ENCODE measurements at places on chromosomes 7 and 10. TPM values are rescaled to one million over a fixed set of nuclear protein-coding genes. Genes with fewer than 3 reads are reported as not detected.

DNA sequence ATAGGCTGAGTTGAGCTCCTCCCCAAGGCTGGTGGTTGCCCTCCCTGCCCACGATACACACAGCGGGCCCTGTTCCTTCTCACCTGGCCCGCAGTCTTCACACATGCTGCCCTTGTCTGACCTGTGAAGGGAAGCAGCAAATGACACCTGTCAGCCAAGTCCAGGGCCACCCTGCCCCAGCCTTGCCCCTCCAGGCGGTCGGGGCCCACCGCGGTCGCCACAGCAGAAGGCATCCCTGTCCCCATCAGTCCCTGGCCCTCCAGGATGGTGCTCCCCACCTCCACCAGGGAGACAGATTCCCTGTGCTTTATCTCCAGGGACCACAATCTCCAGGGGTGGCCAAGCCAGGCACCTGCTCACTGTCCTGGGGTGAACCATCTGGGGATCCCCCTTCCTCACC lies 81.2 kb upstream of the TMEM248 start:
- no peak for DNase-seq

DNA sequence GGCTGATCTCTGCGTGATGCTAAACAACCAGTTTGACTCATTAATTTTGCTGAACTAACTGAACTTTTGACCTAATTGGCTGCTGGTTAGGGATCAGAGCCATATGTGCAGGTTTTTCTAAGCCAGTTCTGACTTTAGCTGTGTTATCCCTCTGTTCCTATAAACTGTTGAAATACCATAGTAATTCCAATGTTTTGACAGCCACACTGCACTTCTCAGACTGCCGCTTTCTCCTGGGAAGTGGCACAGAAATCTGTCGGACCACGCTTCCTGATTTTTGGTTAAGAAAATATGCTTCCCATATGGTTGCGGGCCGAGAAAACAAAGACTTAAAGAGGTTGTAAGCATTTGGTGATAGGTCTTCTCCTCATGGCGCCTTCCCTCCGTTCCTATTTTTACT lies 42.3 kb downstream of the TBXAS1 start:
- DNase-seq: no peak

DNA sequence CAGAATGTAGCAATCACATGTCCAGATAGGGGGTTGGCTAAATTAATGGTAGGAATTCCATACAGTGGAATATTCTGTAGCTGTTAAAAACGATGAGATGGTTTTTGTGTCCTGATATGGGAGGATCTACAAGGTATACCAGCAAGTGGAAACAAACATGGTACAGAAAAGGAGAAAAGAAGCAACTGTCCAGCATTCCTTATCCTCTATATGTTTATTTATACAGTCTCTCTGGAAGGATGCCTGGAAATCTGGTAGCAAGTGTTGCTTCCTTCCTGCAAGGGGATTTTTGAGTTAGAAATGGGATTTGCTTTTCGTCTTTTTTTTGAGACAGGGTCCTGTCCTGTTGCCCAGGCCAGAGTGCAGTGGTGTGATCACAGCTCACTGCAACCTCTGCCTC lies 19.3 kb downstream of the IL15RA start:
- DNase-seq: no peak

GRCh38 chr10:111811517-111811916 lies 372.0 kb downstream of the GPAM start:
- DNase-seq: no peak

DNA sequence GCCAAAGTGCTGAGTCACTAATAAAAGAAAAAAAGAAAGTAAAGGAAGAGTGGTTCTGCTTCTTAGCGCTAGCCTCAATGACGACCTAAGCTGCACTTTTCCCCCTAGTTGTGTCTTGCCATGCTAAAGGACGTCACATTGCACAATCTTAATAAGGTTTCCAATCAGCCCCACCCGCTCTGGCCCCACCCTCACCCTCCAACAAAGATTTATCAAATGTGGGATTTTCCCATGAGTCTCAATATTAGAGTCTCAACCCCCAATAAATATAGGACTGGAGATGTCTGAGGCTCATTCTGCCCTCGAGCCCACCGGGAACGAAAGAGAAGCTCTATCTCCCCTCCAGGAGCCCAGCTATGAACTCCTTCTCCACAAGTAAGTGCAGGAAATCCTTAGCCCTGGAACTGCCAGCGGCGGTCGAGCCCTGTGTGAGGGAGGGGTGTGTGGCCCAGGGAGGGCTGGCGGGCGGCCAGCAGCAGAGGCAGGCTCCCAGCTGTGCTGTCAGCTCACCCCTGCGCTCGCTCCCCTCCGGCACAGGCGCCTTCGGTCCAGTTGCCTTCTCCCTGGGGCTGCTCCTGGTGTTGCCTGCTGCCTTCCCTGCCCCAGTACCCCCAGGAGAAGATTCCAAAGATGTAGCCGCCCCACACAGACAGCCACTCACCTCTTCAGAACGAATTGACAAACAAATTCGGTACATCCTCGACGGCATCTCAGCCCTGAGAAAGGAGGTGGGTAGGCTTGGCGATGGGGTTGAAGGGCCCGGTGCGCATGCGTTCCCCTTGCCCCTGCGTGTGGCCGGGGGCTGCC lies at the start of gene IL6:
Gene IL6, plus strand, starts transcription at position 294 of the 807 bp plus-strand sequence. Its CDS starts 63 bp downstream, at position 357.
- DNase-seq: peak; percentile 94

DNA sequence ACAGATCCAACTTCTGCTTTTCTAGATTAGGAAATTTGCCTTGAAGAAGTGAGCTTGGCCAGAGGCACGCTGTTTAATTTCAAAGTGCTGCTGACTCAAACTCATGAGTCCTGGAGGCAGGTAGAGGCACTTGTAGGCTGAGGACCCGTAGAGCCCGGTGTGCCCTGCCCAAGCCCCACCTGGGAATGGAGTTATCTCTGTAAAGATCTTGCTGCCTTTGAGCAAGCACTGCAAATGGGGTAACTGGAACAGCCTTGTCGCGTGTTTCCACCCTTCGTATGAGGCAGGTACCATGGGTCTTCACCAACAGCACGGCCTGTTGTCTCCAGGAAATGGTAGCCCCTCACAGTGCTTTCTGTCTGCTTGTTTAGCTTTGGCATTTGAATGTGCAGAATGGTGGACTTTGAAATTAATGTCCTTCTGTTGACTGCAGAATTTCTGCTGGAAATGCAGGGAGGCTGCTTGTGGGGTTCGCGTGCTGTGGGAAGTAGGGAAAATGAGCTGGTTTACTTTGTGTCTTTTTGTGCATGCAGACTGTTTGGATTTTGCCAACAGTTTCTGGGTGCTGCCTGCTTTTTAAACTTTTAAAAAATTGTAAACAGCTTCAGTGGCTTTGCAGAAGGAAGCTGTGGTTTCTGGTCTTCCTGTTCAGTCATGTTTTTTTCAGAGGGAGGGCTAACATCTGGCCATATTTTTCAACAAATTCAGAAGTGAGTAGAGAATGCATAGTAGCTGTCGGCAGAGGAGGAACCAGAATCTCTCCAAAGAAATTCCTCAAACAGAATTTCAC lies 27.2 kb downstream of the CCM2 start:
- DNase-seq: no peak

DNA sequence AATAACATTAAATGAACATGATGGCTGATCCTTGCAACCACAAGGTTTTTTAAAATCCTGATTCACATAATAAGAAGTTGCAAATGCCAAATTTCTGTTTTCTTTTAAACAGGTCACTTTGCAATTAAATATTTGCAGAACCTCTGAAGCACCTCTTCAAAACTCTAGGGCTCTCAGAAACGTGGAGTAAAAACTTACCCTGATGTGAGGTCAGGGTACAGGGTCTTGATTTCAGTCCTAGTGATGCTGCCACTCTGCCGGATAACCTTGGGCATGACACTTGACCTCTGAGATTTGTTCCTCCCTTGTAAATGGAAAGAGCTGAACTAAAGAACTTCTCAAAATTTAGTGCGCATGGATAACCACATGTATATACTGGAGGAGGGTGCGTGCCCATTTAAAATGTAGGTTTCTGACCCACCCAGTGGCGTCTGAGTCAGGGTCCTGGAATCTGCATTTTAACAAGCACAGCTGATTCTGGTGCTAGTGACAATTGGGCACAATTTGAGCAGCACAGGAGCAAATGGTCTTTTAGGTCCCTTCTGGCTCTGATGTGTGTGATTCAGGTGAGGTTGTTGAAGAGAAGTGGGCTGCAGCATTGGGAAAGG lies 35.5 kb upstream of the TNPO3 start:
- DNase-seq: no peak

DNA sequence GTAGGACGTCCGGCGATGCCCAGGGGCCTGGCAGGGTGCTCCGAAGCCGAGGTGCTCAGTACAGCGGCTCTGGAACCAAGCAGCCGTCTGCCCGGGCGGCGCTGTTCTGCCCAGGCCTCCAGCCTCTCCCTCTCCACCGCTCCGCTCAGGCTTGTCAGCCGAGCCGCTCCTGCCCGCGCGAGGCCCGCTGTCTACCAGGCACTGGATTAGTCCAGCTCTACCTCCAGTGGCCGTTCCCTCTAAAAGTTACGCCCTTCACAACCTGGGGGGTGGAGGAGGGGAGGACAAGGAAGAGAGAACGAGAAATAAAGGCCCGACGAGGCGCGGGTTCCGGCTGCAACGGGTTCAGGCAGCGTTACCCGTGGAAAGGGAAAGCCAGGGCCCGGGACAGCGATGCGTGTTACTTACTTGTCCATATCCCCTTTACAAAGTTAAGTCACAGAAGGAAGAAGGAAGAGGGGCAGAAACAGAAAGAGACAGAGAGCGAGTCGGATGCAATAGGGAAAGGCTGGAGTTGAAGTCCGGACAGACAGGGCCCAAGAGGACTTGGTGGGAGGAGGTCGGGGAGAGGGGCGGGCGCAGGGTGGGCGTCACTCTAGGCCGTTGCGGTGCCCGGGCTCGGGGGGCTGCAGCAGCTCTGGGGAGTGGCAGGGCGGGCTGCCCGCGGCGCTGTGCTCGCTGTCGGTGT lies 2.8 kb downstream of the SP8 start:
- no peak for DNase-seq

DNA sequence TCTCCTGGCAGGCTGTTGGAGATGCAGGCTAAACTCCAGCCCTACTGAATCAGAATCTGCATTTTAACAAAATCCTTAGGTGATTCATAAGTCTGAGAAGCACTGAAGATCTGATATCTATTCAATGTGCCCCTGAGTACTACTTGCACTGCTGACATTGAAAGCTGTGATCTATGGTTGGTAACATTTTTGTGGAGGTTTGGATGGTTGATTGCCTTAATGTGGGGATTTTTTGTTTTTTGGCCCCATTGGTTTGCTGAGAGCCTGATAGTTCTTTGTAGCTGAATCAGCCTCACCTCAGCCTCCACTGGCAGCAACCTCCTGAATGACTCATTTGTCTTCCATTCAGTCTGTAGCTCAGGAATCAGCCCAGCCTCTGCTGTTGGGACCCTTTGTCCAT lies 14.7 kb upstream of the LRRN3 start:
- DNase-seq: no peak

DNA sequence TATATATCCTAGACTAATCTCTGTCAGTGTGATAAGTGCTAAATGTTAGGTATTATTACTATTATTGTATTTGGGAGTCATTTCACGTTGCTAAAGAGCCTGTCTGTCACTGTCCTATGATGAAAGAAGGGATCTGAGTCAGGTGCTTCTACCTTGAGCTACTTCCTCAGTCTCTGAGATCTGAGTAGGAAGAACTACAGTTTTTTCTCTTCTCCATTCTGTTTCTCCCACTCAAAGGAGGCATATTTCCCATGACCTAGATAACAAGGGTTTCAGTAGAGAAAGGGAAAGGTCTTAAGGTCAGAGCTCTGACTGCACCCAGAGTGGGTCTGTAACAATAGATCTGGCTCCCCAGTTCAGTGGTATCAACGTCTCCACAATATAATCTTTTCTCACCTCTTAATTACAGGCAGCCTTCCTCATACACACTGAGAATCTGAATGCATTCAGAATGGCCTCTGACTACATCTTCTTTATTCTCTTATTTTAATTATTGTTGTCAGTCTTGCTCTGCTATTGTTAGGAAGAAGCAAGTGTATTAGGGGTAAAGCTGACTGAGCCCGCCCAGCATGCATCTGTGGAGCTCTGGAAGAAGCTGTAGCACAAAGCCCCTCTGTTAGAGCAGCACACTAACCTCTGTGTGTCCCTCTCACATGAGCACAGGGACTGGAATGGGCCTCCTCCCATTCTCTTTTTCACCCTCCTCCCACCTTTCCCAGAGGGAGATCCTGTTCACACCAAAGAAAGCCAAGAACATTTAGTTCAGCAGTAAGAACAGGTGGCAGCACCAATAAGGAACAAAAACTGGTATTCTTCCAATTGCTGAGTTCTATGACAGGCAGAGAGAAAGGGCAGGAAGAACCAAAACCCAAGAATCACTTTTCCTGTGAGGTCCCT lies 38.1 kb downstream of the USP54 start:
- DNase-seq: no peak

DNA sequence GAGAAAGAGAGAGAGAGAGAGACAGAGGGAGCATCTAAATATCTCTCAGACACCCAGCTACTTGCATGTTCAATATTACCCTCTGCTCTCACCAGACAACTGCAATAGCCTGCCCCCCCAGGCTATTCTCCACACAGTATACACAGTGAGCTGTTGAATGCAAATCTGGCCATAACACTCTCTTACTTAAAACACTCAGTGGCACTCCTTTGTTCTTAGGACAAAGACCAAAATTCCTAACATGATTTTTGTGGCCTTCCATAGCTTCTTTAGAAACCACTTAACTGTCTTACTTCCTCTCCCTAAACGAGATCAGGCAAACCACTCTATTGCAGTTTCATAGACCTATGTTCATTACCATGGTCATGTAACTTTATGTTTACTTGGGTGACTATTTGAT lies 903.6 kb upstream of the AUTS2 start:
- DNase-seq: no peak

- no peak for DNase-seq
These were observed 61.7 kb downstream of the MAP3K8 start for GRCh38 chr10:30495687-30496086.

GRCh38 chr7:95435422-95435780 lies 573 bp upstream of the PON2 start:
- DNase-seq: no peak

DNA sequence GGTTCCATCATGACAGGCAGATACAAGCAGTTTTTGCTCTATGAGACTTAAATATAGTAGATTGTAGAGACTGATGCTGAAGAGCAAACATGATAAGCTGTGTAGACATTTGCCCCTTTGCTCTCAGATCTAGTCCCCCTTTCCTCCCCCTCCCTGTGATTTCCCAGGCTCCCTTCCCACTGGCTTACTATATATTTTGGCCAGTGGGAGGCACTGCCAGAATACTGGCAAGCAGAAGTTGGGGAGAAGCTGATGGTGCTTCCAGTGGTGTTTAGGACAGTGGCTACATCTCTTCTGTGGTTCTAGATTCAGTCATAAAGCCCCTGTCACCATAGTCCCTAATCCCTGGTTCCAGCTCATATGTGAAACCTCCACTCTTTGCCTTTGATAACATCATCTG lies 156.1 kb upstream of the STEAP4 start:
- DNase-seq: no peak

DNA sequence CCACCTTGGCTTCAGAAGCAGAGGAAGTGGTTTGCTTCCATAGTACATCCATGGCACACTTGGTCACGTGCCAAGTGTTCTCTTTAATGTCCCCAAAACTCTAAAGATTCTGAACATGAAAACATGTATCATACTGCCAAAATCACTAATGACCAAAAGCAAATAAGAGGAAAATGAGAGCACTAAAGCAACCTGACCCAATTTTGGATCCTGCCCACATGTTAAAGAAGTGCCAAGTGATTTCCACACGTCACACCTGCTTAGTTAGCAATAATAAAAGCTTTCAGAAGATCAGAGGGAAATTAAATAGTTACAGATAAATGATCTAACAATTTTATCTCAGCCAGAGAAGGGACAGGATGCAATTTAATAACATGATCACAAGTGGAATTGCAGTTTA lies 1170.0 kb downstream of the XPNPEP1 start:
- no peak for DNase-seq

- DNase-seq: no peak
These were observed 24.0 kb upstream of the RHOBTB1 start for GRCh38 chr10:60967854-60968484.

Gene PIK3CG
- 0.23 TPM for total RNA-seq

Gene GJC3
- not detected for total RNA-seq

Gene CXCL12
- total RNA-seq: 0.46 TPM

Gene CASTOR2
- 18.4 TPM for total RNA-seq

Gene SCART1
- total RNA-seq: 1.3 TPM

Measured in epithelial cell of proximal tubule (primary cell).